ENCODE measurements at places on chromosomes 11 and 22.

- DNase-seq, result no peak
Measured at GRCh38 chr11:128195756-128196155, 391.6 kb downstream of the ETS1 start.

DNA sequence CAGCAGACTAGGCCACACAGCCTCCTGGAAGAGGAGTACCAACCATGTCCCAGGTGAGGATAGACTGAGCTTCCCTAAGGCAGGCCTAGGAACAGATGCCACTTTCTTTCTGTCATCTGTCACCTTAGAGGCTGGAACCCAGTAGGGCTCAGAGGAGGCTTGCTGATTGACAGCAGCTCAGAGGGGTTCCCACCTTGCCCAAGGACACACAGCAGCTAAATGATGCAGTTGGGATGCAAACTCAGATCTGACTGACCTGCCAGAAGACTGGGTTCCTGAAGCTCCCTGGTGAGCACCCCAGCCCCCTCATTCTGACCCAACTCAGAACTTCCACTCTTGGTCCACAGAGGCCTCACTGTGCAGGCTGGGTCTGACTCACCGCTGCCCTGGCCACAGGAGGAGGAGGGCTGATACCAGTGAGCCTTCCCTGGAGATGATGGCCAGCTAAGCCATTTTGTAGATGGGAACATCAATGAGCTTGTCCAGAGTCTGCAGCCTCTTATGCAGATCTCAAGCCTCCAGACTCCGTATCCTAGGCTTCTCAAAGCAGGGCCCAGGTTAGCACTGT is 14.0 kb downstream of the CAPN5 start:
- no peak for DNase-seq

DNA sequence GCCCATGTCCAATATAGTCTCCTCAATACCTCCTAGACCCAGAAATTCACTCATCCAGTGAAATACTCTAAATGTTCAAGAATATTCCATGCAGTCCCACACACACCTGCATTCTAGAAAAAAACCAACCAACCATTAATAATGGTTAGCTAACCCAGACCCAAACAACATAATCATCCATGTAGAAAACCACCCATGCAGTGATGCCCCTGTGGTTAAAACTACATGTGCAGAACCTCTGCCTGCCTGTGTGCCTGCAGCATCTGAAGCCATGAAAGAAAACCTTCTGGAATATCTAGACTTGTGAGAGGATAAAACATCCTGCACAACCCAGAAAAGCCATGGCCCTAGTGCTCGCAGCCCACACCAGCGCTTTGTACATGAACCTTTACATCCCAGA is 47.8 kb downstream of the SLC22A12 start:
- DNase-seq, result no peak

DNA sequence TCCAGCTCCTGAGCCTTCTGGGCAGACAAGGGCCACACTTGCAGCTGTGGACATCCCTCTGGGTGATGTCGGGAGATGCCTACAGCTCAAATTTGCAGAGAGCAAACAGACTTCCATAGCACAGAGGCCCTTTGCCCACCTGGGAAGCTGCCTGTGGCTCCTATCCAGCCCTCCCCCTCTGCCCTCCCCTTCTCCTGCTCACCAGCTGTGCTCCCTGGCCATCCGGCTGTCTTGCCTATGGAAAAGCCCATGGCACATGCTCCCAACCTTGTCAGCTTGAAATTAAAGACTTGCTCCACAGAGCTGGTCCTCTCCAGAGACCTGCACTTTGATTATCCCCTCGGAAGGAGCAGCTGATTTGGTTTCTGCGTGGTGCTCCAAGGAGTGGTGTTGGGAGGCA is 118.9 kb upstream of the NECTIN1 start:
- no peak for DNase-seq

- no peak for DNase-seq
Measured at GRCh38 chr11:64510759-64511158, 80.3 kb upstream of the SLC22A12 start.

DNA sequence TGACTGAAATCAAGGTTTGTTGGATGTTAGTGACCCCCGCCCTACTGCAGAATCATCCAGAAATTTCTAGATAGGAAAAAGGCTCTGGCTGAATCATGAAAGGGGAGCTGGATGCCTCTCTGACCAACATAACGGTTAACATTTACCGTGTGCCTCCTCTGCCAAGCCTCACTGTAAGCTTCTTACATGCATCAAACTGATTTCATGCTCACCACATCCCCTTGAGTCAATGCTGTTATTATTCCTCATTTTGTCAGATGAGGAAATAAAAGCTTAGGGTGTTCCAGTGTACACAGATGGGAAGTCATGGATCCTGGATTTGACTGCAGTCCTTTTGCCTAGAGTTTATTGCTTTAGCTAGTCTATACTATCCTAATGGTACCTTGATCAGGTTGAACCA is 5.9 kb upstream of the HMOX1 start:
- no peak for DNase-seq

DNA sequence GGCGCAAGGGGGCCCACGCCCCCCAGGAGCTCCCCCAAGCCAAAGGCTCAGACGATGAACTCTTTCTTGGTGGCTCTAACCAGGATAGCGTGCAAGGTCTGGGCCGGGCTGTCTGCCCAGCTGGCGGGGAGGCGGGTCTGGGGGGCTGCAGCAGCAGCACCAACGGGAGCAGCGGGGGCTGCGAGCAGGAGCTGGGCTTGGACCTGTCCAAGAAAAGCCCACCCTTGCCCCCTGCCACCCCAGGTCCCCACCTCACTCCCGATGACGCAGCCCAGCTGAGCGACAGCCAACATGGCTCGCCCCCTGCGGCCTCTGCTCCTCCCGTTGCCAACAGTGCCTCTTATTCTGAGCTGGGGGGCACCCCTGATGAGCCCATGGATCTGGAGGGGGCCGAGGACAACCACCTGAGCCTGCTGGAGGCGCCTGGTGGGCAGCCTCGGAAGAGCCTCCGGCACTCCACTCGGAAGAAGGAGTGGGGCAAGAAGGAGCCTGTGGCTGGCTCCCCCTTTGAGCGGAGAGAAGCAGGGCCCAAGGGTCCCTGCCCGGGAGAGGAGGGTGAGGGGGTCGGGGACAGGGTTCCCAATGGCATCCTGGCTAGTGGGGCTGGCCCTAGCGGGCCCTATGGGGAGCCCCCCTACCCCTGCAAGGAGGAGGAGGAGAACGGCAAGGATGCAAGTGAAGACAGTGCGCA is 21.6 kb upstream of the TMEM191C start:
- DNase-seq, result no peak

GRCh38 chr22:26912655-26913345 is 255.4 kb downstream of the MIAT start:
- DNase-seq, result no peak

- DNase-seq, result no peak
Measured at GRCh38 chr22:44024288-44024921, at the start of gene PARVB. Gene PARVB (plus strand): TSS chr22:44024302. CDS start chr22:44024340, 38 bp downstream.

DNA sequence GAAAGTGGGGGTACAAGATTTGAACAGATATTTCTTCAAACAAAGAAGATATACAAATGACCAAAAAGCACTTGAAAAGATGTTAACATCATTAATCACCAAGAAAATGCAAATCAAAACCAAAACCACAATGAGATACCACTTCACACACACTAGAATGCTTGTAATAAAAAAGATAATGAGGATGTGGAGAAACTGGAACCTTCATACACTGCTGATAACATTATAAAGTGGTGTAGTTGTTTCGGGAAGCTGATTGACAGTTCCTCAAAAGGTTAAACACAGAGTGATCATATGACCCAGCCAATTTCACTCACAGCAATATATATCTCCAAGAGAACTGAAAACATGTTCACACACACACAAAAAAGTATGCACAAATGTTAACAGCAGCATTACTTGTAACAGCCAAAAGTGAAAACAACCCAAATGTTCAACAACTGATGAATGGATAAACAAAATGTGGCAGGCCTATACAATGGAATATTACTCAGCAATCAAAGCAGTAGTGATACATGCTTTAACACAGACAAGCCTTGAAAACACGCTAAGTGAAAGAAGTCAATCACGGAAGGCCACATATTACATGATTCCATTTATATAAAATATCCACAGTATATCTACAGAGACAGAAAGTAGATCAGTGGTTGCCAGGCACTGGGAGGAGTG is 15.1 kb downstream of the PITPNB start:
- DNase-seq, result no peak

- no peak for DNase-seq
Measured at GRCh38 chr11:22780952-22781593, 48.5 kb downstream of the SVIP start.

DNA sequence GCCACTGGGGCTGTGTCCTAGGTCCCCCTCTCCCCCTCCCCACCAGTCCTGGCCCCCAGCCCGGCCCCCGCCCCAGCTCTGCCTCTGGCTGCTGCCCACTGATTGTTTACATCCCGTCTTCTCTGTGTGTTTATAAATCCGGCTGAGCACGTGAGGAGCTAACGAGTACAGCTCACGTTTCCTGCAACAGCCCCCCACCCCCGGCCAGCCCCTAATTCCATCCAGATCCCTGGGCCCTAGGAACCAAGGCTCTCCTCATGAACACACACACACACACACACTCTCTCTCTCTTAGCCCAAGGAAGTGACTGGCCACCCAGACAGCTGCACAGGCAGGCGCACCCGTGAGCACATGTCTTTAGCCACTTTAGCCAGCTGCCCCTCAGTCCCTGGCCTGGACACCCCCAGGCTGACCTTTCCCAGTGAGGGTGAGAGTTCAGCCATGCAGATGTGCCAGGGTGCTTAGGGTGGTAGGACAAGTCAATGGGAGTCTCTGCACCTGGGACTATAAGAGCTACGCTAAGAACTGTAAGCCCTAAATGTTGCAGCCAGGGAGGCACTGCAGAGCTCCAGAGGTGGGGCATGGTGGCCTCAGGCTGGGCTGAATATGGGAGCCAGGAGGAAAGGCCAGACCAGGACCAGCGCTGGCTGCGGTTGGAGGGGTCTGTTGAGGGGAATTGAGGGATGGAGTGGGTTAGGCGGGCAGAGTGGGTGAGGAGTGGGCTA is 2.9 kb downstream of the CLCF1 start:
- DNase-seq, result no peak

GRCh38 chr11:128968916-128969315 is 26.2 kb upstream of the TP53AIP1 start:
- DNase-seq, result no peak

GRCh38 chr11:28009996-28010395 is 98.0 kb downstream of the KIF18A start:
- DNase-seq, result no peak

DNA sequence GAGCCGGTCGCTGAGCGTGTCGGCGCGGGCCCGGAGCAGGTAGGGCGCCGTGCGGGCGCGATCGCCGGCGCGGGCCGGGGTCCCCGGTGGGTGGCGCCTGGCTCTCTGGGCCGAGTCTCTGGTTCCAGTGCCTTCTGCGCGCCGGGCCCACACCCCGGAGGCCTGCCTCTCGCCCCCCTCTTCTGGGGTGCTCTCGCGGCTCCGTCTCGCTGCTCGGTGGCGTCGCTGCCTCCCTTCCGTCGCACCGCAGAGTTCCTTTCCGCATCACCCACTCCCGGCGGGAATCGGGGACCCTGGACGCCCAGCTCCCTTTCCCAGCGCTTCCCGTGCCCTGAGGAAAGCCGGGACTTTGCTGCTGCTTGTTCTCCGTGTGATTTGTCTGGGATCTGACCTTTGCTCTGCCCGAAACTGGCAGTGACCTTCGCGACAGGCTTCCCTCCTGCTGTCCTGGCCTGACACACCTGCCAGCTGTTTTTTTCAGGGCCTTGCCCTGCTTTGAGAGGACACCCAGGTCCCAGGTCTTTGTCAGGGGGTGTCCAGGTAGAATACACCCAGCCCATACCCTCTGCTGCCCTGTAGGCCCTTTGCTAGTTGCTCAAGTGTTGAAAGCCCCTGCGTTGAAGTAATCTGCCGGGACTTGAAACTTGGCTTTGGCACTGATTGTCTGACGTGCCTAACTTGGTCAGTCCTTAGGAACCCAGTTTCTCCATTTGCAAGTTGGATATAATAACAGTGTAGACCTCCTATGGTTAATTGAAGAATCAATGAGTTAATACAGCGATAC is 711 bp downstream of the FDX1 start:
- peak; percentile 38 for DNase-seq

- DNase-seq, result peak; percentile 24
Measured at GRCh38 chr11:126079621-126080124, 17.0 kb upstream of the CDON start.

DNA sequence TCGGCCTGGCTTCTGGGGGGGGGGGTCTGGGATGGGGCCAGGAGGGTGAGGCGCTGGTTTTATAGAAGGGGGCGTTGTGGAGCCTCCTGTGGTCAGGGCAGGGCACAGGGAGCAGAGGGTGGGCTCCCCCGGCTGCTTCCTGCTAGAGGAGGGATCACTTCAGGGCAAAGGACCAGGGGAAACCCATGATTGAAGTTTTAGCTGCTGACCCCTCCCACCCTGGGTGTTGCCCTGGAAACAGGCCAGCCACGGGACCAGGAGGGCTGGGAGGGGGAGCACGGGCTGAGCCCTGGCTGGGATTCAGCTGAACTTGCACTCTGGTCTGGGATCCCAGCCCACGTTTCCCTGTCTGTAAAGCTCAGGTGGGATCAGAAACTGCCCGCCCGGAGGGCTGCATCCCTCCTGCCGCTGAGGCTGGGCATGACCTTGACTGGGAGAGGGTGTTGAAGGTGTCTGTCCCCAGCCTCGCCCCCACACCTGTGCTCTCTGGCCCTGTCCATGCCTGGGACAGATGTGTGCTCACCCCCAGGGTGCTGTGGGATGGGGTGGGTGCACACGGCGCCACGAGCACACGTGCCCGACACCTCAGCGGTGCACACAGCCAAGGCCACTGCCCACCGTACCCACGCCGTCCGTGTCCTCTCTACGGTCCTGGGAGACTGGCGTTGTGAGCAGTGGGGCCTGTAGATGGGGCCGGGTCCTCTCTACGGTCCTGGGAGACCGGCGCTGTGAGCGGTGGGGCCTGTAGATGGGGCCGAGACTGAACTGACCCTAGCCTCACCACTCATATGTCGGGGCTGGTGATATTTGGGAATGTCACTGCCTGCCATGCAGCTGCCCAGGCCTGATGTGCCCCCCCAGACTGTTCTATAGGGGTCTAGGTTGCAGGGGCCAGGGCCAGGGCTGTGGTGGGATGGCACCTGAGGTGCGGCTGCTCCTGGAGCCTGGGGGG is 2.3 kb downstream of the TSPAN4 start:
- peak; percentile 33 for DNase-seq

DNA sequence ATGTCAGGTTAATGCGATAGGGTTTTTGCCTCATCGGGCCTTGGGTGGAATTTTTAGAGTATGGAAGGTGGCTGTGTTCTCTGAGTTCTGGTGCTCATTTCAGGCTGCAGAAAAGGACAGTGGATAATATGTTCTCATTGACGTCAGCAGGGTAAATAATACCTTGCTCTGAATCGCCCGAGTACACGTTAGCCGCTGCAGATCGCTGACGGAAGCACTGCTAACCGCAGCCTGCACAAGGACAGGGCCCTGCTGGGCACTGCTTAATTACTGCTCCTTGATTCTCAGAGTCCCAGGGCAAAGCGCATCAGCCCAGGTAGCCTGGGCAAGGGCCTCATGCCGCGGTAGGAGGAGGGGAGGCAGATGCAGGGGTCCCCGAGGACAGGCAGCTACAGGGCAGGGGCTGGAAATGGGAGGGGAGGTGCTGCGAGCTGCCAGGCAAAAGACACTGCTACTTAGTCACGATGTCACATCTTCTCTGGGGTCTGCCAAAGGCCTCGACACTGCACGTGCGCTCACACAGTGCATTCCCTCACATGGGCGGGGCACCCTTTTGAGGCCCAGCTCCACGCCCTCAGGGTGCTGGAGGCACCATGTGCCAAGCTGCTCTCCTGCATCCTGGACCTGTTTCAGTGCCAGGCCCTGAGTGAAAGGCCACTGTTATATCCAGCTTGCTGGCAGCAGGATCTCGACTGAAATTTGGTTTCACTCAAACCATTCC is 35.2 kb downstream of the PPP2R1B start:
- peak; percentile 71 for DNase-seq

GRCh38 chr11:76574406-76574805 is 96.1 kb downstream of the LRRC32 start:
- no peak for DNase-seq

- DNase-seq, result no peak
Measured at GRCh38 chr11:5815534-5815933, 6.8 kb downstream of the OR52N2 start.

Data from NCI-H2081 (cell line).